MM.1S (cell line): ENCODE measurements at places on chromosomes 1 and 21.

DNA sequence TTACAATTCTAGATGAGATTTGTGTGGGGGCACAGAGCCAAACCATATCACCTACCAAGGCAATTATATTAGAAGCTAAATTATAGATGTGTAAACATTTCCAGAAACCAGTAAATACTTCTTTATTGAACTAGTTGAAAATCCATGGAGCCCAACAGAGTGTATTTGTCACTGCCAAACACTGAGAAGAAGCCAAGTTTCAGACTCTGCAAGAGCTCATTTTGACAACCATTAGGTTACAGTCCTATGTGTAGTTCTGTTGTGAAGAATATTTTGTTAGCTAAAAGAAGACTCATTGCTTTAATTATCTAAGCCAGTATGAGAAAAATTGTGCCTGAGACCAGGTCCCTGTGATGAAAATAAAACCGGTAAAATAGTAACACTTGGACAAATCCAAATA, 358.9 kb upstream of the SGIP1 start:
- DNase-seq: no peak

- no peak for DNase-seq
Measured at GRCh38 chr1:169892176-169892926, 1.3 kb downstream of the SCYL3 start.

GRCh38 chr1:63730211-63730610, 43.6 kb upstream of the ROR1 start:
- no peak for DNase-seq

DNA sequence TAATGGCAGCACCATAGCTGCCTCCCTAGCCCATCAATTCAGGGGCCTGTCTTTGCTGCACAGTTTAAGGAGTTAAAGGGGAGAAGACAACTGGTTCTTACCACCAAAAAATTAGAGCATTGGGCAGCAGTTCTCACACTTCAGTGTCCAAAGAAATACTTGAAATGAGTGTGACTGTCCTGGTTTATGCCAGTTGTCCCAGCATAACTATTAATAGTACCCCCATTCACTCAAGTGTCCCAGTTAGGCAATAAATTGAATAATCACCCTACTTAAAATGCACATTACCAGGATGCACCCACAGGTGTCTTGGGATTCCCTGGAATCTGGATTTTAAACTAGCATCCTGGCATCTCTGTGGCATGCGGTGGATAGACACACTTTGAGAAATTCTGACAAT, 51.1 kb downstream of the FAM163A start:
- DNase-seq: no peak

DNA sequence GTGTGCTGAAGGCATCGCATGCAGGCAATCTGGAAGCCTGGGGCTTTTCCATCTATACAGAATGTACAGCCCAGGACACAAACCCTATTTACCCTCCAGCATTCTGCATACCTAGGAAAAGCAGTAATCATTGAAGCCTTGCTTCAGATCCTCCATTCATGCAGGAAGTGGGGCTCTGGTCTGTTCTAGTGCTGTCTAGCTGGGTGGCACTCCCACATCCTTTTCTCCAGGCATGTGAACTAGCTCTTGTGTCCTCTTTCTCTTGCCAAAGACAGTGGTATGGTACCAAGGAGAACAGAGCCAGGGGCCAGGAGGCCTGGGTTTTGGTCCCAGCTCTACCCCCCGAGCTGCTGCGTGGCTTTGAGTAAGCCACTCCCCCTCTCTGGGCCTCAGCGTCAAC, 21.7 kb downstream of the LRP8 start:
- DNase-seq: no peak

GRCh38 chr1:200753650-200754198, 15.0 kb downstream of the CAMSAP2 start:
- no peak for DNase-seq

DNA sequence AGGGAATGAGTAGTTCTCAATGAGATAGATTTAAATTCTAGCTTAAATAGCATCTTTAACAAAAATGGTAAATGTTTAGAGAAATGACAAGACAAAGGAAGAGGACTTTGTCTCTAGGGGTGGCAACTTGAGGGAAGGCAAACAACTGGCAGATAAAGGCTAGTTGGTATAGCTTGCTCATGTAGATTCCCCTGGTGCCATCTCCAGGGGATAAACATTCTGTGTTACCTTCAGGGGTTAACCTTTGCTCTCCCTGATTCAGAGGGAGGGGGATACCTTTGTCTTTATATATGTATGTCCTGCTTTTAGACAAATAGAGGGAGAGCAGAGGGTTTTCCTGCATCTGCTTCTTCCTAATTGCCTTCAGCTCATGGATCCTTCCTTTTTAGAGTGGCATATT, 153.7 kb upstream of the L1TD1 start:
- DNase-seq: no peak

DNA sequence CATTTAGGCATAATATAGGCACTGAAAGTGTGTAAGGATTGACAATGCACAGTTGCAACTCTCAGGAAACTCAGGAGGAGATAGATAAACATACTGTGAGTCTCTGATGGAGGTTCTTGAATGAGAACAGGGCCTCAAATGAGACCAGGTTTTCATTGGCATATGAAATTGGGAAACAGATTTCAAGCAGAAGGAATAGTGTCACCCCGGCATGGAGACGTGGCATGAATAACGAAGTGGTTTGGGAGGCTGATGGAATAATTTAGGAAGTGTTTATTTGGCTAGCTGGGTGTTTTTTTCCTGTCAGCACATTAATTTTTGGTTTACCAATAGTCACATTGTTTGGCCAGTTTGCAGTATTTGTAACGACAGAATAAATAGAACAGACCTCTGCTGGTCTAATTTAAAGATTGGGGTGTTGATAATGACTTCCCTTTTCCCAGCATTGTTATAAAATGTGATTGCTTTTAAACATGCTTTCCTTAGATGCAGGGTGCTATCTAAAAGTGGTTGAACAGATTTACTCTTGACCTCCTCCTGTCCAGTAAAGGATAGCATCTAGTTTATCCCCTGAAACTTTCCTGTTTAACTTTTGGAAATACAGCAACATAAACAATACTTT, 132.0 kb downstream of the C1orf21 start:
- DNase-seq: no peak

GRCh38 chr1:38092256-38092655, 45.7 kb upstream of the POU3F1 start:
- DNase-seq: no peak

DNA sequence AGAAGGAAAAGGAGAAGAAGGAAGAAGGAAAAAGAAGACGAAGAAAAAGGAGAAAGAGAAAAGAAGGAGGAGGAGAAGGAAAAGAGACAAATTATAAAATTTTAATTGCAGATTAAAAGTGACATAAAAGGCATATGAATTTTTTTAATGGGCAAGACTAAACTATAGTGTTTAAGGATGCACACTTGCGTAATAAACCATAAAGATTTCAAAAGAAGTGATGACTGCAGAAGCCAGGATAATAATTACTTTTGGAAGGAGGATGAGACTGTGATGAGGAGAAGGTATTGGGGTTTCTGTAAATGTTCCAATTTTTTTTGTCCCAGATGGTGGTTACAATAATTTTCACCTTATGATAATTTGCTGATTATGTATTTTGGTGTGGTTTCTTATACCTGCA, 243.1 kb upstream of the PKN2 start:
- no peak for DNase-seq

GRCh38 chr1:107750364-107750959, 214.5 kb downstream of the VAV3 start:
- DNase-seq: peak; percentile 57

GRCh38 chr1:233566886-233567285, 47.0 kb upstream of the KCNK1 start:
- no peak for DNase-seq

DNA sequence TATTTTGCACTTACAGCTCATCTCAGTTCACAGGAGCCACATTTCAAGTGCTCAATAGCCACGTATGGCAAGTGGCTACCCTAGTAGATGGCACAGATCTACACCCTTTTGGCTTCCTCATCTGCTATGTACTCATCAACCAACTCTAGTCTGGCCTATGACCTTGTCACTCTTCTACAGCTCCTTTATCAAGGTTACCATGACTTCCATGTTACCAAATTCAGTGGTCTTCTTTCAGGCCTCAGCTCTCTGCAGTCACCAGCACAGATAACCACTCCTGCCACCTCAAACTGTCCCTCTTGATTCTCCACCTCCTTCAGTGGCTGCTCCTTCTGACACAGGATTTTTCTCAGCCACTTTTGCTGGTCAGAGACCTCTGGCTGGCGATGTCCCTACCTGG, 11.7 kb upstream of the USP48 start:
- DNase-seq: no peak

- DNase-seq: no peak
Measured at GRCh38 chr1:10236405-10237156, 26.2 kb downstream of the KIF1B start.
